Activated CD4-positive, alpha-beta T cell treated with anti-CD3 and anti-CD28 coated beads for 4 hours (primary cell): ENCODE measurements at places on chromosomes 11 and 22.

DNA sequence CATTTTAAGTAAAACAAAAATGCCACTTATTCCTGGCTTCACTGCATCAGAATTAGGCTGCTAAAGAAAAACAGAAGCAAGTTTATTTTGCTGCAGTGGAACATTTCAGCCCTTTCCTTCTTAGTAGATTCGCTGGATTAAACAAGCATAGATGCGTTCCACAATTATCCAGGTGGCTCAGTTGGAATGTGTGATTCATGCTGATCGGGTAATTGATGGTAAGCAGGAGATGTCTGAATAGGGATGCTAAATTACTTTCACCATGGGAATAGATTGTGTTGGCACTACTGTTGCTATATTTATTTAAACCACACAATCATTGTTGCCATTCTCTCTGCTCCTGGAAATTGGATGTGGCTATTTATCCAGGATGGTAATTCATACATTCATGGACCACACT lies 440.1 kb upstream of the DDI1 start:
- DNase-seq, result no peak

DNA sequence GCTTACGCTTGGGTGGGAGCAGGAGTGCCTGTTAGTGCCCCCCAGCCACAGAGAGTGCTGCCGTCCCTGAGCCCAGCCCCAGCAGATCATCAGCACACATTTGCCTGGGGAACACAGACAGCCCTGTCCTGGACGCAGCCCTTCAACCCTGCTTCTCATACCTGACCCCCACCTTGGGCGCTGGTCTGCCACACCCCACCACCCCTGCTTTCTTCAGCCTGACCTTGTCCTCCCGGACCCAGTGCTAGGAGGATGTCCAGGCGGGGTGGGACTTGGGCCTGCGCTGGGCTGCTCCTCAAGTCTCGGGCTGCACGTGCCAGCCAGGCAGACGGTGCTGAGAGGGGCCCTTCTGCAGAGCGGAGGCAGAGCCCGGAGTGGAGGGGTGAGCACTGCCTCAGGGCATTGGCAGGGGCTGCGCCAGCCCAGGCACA lies 119.2 kb downstream of the KCNQ1OT1 start:
- no peak for DNase-seq

- DNase-seq, result no peak
Measured at GRCh38 chr22:19876941-19877625, 22.4 kb upstream of the GNB1L start.

DNA sequence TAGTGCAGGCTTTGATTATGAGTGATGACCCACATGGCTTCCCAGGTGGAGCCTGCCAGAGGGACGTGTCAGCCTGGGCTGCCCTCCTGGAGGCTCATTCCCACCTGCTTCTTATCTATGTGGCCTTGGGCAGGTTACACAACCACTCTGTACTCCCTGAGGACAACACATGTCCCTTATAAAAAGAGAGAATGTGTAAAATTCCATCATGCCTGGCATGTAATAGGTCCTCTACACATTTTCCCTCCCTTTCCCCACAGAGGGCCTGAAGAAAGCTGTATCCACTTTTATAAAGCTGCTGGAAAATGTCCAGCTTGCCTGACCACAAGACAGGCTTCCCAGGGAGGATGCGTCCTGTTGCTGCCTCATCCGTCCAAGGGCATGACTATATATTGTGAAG lies 55.0 kb upstream of the VSTM5 start:
- DNase-seq, result no peak

GRCh38 chr11:10622108-10622507 lies 53.6 kb upstream of the LYVE1 start:
- no peak for DNase-seq

DNA sequence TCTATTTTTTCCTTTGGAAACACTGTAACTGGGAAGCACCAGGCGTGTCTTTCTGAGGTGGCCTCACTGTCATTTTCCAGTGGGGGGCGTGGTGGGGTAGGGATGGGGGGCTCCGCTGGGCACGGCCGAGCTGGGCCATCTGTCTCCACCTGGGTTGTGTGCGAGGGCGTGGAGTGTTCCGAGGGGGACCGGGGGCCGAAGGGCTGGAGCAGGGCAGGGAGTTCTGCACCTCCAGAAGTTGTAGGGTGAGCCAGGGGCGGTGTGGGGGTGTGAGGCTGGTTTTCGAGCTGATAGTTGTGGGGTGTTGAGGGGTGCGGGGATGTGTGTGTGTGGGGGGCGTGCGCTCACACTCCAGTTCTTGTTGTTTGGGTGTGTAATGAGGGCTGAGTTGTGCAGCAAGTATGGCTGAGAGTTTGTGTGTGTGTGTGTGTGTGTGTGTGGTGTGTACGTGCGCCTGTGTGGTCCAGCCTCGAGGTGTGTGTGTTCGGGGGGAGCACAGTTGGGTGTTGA lies 10.8 kb downstream of the YPEL4 start:
- no peak for DNase-seq

DNA sequence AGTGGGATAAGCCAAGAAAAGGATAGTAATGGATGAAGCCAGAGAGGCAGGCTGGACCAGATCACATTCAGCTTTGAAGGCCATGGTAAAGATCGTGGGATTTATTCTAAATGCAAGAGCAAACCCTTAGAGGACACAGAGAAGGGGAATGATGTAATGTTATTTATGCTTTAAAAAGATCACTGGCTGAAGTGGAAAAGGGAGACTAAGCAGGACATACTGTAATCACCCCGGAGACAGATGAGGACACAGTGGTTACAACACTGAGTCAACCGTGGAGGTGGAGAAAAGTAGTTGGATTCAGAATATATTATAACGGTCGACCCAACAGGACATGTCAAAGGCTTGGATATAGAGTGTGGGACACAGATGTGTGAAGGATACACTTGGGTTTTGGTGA lies 38.5 kb downstream of the CDON start:
- DNase-seq, result no peak

DNA sequence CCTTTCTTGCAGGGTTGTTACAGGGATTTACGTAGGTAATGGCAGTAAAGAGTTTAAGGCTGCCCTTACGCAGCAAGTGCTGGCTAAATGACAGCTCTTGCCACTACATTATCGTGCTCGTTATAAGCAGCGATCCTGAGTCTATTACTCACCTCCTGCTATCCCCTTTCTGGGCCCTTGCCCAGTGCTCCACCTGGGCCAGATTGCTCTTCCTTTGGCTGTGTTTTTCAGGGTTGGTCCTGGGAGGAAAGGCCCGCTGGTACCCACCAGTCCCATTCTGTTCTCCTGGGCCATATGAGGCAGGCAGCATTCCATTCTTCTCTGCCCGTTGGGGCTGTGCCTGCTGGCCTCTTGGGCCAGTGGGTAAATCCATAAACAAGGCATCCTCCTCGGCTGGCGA lies 87.5 kb downstream of the C11orf58 start:
- DNase-seq, result no peak

DNA sequence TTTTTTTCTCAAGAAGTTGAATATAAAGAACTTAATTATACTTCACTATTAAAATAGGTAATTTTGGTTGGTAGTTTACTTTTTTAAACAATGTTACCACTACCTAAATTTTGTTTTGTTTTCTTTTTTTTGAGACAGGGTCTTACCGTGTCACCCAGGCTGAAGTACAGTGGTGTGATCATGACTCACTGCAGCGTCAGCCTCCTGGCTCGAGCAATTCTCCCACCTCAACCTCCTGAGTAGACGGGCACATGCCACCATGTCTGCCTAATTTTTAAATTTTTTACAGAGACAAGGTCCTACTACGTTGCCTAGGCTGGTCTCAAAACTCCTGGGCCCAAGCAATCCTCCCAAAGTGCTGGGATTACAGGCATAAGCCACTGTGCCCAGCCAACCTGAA lies 17.6 kb downstream of the SPCS2 start:
- DNase-seq, result no peak
